ENCODE measurements at places on chromosomes 7 and 10. TPM values are rescaled to one million over a fixed set of nuclear protein-coding genes. Genes with fewer than 3 reads are reported as not detected.

FAM237B gene
- total RNA-seq = not detected

ADRA2A gene
- not detected for total RNA-seq

SORBS1 gene
- 20.9 TPM for total RNA-seq

EN2 gene
- under 0.01 TPM for total RNA-seq

CABCOCO1 gene
- 0.18 TPM for total RNA-seq

TRAPPC14 gene
- 8.3 TPM for total RNA-seq

RPEL1 gene
- not detected for total RNA-seq

HOXA9 gene
- total RNA-seq = 8.6 TPM

TLL2 gene
- total RNA-seq = 0.60 TPM

CEP41 gene
- 13.4 TPM for total RNA-seq
